Fibroblast of the aortic adventitia (primary cell): ENCODE measurements at places on chromosomes 6 and 20. TPM values are rescaled to one million over a fixed set of nuclear protein-coding genes. Genes with fewer than 3 reads are reported as not detected.
A peak's percentile ranks its signal among the peaks of the same experiment; 100 is the strongest.

Gene APCDD1L
- total RNA-seq, result 1.6 and 20.8 TPM in 2 replicates

Gene PACRG
- 0.63 and 2.9 TPM in 2 replicates for total RNA-seq

DNA sequence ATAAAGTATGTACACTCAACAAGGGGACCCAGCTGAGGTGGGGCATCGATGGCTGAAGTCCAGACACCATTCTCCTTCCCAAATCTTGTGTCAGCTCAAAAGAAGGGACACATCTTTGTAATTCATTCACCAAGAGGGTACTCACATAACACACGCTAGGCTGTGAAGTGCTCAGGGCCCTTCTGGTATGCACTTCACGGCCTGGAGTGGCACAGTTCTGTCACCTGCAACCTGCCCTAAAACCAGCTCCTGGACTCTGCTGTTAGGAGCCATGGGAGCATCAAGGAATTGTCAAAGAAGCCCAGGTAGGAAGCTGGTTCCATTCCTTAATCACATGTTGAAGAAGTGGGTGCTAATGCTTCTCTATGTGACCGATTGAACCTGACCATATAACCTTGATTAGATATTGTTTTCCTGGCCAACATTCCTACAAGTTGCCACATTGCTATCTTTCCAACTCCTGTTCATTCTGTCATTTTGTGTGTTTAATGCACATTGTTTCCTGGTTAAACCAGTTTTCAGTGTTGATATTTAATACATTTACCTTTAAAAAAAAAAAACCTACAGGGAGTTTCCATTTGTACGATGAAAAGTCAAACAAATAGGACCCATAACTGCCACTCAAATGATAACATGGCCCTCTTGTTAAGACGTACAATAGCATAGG is 127.3 kb downstream of the TNFRSF21 start:
- no peak for DNase-seq

Gene SLC32A1
- not detected in 2 replicates for total RNA-seq

DNA sequence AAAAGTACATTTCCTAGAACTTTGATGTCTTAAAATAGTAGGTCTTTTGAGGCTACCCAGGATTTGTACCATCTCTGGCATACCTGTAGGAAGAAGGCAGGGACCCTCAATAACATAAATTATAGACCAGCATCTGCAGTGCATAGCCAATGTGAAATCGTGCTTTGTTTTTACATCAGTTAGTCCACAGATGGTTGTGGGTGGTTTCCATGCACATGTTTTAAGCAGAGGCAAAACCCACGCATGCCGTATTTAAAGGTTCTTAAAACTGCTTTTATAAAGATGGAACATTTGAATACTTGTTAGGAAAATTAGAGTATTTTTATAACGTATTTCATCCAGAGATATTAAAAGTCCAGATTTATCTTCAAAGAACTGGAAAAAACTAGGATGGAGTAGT is 66.3 kb downstream of the SH3BGRL2 start:
- no peak for DNase-seq

- no peak for DNase-seq
Observed at GRCh38 chr6:39266375-39266774, 37.1 kb upstream of the KCNK5 start.

DNA sequence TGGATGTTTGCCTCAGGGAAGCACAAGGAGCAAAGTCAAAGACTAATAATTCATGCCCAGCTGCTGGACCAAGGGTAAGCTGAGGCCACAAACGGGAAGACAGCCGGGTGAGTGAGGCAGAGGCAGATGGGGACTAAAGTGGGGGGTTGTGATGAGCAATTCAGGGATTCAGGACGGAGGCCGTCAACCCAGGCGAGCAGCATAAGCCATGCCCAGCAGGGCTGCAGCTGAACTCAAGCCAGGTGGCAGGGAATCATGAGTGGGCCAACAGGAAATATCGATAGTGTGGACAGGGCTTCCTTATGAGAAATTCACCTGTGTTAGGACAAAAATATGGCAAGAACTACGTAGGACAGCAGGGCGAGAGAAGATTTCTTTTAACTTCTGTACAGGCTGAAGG is 246.8 kb downstream of the CDC5L start:
- DNase-seq, result no peak

Gene CD83
- 1.4 and 2.9 TPM in 2 replicates for total RNA-seq

Gene BEND6
- 15.3 and 34.8 TPM in 2 replicates for total RNA-seq

DNA sequence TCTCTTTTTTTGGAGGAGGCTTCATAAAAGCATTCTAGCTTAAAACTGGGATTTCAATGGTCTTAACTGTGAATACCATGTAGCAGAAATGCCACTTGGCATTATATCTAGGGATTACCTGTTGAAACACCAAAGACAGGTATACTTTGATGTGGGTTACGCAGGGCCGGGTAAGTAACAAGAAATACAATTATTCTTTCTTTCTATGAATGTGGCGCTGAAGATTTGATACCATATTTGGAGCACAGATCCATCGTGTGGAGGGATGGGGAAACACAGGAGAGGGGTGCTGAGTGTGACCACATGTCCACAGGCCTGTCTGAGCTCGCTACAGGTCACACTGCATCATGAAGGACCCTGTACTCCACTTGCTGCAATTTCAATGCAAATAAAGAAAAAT is 257.8 kb downstream of the GMPR start:
- DNase-seq, result no peak

Gene RSPO3
- total RNA-seq, result 2.5 and 7.9 TPM in 2 replicates

- DNase-seq, result peak; percentile 59
Observed at GRCh38 chr6:90256698-90257485, 39.8 kb downstream of the BACH2 start.

DNA sequence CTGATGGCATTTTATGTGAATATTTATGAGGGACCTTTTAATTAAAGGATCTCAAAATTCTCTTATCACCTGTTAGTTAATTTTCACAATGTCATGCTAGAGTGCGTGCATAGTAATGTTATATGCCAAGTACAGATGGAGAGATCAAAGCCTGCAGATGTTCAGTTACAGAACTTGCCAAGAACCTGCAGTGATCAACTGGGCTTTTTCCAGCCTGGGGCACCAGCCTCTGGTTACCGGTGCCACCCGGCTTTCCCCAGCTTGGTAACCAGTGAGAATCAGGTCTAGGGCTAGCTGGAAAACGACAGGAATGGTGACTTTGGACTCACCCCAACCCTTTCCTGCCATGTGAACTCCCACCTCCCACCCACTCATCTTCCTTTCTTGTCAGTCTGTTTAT is 91.8 kb downstream of the CAP2 start:
- no peak for DNase-seq

- no peak for DNase-seq
Observed at GRCh38 chr6:144728804-144729203, 443.7 kb downstream of the UTRN start.

Gene FRK
- total RNA-seq, result 2.0 TPM in 2 replicates
